ENCODE measurements at places on chromosomes 2 and 18. TPM values are rescaled to one million over a fixed set of nuclear protein-coding genes. Genes with fewer than 3 reads are reported as not detected.

Gene CAPN14
- 0.09 TPM for total RNA-seq

Gene UGT1A10
- total RNA-seq: not detected

Gene STAT1
- 51.8 TPM for total RNA-seq

Gene ANO7
- 1.2 TPM for total RNA-seq

Gene KCNG2
- total RNA-seq: 0.43 TPM

Gene SERPINB10
- not detected for total RNA-seq

Gene VSNL1
- total RNA-seq: not detected

Gene DSG4
- not detected for total RNA-seq

Measured in dermis lymphatic vessel endothelial cell (primary cell).